Right cardiac atrium (tissue), 5 donors: ENCODE measurements at places on chromosomes 7 and 10.
A peak's percentile ranks its signal among the peaks of the same experiment; 100 is the strongest.

DNA sequence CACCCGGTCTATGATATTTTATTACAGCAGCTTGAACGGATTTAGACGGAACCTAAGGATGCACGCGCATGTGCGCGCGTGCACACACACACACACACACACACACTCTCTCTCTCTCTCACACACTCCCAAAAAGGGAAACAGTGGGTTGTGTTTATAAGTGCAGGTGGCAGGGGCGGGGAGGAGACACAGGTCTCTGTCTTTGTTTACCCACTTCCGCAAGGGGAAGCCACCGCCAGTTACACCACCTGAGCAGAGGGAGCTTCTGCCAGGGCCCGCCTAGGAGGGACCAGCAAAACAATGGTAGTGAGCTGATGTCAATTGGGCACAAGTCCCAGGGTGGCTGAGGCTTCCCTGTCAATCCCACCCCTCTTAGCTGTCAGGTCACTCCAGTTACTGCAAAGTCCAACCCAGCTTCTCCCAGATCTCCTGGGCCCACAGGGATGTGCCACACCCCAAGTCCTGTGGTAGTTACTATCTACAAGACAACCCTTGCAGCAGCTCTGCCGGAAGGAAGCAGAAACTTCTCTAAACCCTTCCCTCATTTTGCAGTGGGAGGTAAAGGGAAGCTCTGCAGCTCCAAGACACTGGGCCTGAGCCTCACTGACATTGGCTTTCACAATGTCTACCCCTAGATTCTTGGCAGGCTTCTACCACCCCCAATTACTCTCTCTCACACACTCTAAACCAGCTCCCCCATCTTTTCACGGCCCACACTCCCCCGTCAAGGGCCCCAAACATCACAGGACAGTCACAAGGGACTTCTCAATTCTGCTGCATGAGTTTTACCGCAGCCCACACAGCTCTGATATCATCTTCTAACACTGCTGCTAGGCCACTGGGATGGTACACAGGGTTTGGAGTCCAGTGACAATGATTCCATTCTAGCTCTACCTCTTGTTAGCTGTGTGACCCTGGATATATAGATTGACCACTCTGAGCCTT lies 17.6 kb downstream of the ANXA11 start:
- DNase-seq: peak; percentile 74

GRCh38 chr10:47326306-47326926 lies 4.2 kb downstream of the GDF2 start:
- no peak for DNase-seq

GRCh38 chr10:6349846-6350535 lies 147.3 kb downstream of the PFKFB3 start:
- DNase-seq: no peak

- DNase-seq: no peak
Measured at GRCh38 chr10:119896061-119896655, 3.6 kb downstream of the SEC23IP start.

- DNase-seq: peak; percentile 69
Measured at GRCh38 chr10:73577788-73578187, 13.4 kb downstream of the USP54 start.

DNA sequence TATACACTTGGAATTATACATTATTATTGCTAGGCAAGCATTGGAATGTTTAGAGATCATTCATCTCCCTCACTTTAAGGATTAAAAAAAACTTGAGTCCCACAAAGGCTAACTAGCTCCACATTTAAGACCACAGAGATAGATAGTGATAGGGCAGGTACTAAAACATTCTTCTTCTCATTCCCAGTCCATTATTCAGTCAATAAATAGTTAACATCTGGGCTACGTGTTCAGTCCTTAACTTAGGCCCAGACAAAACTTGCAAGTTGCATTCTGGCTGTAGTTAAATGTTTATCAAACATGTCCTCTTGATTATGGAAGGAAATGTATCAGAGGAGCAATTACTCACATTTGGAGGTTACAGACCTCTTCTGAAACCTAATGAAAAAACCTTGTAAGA lies 2.4 kb downstream of the GNG11 start:
- DNase-seq: no peak

DNA sequence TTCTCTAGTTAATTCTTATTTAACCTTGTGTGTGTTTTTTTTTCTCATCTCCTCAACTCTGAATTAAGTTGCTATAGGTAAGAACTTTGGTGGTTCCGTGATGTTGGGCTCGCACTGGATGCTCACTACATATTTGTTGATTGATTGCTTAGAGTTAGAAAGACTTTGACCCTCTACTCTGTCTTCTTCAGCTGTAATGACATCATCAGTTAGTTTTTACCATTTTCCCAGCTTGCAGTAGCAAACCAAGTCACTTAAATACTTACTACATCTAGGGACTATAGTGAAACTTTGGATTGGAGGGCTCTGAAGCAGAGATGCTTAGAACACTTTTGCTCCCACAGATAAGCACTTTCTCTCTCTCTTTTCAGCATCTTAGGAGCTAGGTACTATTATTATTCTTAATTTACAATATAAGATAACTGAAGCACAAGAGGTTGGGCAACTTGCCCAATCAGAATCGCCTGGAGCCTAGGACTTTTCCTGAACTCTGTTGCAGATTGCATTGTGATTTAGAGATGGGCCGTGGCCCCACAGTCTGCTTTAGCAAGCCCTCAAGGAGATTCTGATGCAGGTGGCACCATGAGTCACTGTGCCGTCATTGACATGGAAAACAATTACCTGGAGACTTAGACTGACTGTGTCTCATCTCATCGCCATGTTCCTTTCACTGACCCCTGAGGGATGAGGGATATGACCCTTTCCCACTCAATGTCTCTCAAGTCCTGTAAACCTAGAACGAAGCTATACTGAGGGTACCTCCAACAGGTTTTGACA lies 471.9 kb upstream of the PODXL start:
- DNase-seq: peak; percentile 13

DNA sequence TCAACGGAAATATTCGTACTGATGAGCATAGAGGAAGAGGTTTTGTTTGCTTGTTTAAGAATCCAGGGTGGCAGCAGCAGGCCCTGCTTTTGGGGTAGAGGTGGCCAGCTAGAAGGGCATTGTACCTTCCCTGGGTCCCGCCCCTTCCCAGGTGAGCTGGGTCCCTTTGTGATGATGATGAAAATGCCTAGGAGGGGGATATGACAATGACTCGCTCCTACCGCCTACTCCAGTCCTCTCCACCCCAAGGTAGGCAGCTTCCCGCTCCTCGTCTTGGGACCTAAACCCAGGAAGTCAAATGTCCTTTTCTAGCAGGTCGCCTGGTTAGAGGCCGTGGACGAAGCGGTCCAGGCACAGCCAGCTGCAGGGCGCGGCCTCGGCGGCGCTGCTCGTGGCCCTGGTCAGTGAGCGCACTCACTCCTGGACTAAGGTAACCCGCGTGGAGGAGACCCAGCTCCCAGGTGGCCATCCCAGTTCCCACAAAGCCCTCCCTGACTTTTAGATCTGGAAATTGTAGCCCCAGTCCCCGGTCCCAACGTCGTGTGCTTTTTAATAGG lies 141.4 kb downstream of the LSMEM1 start:
- DNase-seq: peak; percentile 32

DNA sequence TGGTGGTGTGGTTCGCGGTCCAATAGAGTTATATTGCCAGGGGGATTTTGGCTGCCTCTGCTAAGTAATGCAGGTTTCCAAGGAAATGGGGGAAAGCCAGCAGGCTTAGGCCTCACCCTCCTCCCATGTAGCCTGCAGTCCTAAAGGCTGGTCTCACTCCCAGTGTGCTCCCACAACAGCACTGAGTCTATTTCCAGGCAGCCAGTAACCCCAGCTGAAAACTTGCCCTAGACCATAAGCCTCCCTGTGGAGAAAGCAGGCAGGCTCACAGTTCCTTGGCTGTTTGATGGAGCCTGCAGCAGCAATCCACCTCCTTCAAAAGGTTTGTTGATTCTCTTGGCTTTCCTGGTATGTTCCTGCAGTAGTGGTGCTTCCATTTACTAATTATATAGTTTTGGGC lies 220.0 kb upstream of the ZNF804B start:
- DNase-seq: peak; percentile 46

DNA sequence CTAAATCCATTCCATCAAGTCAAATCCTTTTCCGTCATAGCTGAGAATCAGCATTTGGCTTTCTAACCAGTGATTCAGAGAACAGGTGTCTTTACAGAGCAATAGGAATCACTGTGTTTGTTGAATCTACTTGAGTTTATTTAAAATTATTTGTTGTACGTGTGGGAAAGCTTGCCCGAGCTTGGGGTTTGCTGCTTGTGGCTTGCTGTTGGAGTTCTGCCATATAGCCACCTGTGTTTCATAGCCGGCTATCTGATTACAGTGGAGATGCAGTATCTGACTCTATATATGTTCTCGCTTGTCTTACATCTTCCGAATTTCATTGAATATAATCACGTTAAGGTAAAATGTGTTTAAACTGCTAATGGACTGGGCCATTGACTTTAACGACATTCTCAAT lies 274.3 kb upstream of the MKI67 start:
- DNase-seq: no peak

- DNase-seq: peak; percentile 12
Measured at GRCh38 chr7:27586825-27587224, 75.9 kb downstream of the HIBADH start.

- no peak for DNase-seq
Measured at GRCh38 chr7:102991077-102991539, 78.3 kb downstream of the LRRC17 start.
